ENCODE measurements at places on chromosomes 16 and 17. TPM values are rescaled to one million over a fixed set of nuclear protein-coding genes. Genes with fewer than 3 reads are reported as not detected.

DNA sequence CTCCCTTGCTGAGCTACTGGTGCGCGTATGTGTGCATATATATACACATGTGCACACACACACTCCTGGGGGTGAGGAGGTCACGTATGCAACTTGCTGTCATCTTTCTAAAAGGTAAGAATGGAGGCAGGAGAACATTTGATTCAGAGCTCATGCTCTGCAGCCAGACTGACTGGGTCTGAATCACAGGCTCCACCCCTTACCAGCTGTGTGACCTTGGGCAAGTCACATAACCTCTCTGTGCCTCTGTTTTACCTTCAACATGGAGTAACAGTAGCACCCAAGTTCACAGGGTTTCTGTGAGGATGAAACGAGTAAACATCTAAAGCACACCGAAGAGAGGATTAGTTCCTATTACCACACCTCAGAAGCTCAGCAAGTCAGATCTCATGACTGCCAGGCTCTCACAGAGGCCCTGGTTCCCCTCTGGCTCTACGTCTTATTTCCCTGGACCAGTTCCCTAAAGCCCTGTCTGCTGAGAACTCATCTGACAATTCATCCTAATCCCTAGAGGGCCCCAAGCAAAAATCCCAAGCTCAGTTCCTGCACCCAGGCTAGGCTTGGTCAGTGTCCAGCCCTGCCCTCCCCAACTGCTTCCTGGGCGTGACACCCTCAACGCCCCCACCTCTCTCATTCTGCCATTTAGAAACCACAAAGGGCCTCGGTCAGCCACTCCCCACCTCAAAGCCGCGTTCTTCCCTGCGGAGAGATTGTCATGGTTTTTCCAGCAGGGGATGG, 28.7 kb downstream of the ABR start:
- DNase-seq: no peak

- DNase-seq: no peak
Measured at GRCh38 chr17:51200846-51201245, 34.6 kb downstream of the NME2 start.

- no peak for DNase-seq
Measured at GRCh38 chr16:85829751-85830445, 30.4 kb downstream of the COX4I1 start.

- DNase-seq: no peak
Measured at GRCh38 chr17:48626245-48627117, at the start of gene HOXB9. Gene HOXB9 (minus strand): TSS chr17:48626358. CDS start chr17:48626269, 89 bp downstream.

DNA sequence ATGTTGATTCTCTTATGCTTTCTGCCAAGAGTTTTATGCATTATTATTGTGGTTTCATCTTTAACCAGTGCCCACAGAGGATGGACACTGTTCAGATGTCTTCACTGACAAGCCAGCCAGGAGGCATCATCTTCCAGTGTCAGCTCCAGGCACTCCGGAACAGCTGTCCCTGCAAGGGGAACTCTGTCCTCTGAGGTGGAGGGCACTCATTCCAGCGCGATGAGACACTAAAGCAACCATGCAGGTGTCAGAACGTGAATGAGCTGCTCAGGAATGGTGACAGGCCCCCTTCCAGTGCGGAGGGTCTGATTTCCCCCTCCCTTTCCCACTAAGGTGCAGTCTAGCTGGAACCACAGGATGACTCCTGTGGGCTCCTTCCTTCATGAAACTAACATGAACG, 117.5 kb downstream of the NOG start:
- DNase-seq: no peak

GRCh38 chr17:11690681-11691080, 92.4 kb downstream of the DNAH9 start:
- DNase-seq: no peak

GRCh38 chr17:5678171-5678570, 93.9 kb upstream of the NLRP1 start:
- no peak for DNase-seq

GRCh38 chr17:82790391-82790790, 38.5 kb downstream of the TBCD start:
- DNase-seq: no peak

GRCh38 chr16:52953215-52953614, 99.5 kb downstream of the CHD9NB start:
- no peak for DNase-seq

DNA sequence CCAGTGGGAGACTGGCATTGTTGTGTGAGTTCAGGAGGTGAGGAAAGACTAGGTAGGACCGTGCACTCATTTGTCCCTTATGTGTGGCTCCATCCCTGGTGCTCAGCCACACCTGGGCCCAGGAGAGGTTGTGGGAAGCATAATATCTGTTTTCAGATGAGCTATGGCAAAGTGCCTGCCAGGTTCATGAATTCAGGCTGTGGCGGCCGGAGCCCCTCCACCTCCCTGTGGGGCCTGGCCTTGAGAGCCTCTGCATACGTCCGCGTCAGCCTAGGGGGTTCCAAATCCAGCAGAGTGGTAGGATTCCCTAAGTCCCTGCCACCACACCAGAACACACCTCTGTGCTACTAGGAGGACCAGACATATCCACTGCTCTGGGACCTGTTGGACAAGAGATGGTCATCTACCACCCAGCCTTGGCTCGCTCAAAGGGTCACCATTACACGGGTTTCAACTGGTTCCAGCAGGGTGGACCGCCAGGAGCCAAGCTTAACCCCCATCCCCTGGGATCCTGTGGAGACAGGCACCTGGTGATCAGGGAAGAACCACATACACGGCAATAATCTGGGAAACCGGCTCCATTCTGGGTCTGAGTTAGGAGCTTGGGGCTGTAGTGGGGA, 2.0 kb downstream of the B3GNT9 start:
- DNase-seq: no peak

GRCh38 chr17:38322897-38323296, 20.9 kb downstream of the GPR179 start:
- no peak for DNase-seq

DNA sequence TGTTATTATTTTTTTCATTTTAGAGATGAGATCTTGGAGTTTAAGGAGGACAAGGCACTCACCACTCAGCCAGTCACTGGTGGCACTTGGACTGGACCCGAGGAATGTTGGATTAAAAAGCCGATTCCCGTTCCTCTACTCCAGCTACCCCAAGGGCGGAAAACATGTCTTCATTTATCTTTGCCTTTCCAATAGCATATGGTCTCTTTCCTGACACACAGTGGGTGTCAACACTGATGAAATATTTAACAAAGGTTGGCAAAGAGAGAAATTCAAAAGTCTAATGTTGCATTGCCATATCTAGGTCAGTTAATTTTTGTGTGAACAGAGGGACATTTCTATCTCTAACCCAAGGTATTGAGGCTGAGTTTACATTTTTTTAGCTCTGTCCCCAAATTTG, 459.7 kb downstream of the RBFOX1 start:
- no peak for DNase-seq

- no peak for DNase-seq
Measured at GRCh38 chr16:2912330-2913199, 834 bp downstream of the FLYWCH1 start.

GRCh38 chr16:50246299-50247122, 19.8 kb upstream of the ADCY7 start:
- no peak for DNase-seq

GRCh38 chr17:47698749-47699535, 5.0 kb downstream of the TBKBP1 start:
- DNase-seq: no peak

DNA sequence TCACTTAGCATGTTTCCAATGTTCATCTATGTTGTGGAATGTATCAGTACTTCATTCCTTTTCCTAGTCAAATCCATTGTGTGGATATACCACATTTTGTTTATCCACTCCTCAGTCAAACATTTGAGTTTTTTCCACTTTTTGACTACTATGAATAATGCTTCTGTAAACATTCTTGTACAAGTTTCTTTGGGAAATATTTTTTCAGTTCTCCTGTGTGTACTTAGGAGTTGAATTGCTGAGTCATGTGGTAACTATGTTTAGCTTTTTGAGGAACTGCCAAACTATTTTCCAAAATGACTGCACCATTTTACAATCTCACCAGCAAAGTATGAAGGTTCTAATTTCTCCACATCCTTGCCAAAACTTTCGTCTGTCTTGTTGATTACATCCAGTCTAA, 223.7 kb upstream of the AXIN2 start:
- DNase-seq: no peak

DNA sequence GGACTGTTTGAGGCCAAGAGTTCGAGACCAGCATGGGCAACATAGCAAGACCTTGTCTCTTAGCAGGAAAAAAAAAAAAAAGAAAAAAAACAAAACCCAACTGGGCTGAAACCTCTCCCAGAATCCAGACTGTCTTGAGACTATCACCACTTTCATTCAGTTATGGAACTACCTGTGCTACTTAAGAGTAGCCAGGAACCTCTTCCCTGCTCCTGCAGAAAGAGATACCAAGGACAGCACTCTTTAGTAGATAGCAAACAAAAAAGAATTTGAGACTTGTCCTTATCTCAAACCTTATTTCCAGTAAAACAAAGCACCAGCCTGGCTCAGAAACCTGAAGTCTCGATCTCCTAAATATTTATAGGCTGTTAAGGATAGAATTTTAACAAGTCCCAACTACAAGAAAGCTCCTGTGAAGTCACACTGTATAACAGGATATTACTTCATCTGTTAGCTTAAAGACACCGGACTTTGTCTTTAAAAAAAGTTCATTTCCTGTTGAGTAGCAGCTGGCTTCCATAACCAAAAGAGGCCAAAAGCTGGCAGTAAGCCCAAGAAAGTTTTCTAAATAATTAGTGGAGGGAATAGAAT, 5.1 kb downstream of the CDR2 start:
- DNase-seq: no peak

DNA sequence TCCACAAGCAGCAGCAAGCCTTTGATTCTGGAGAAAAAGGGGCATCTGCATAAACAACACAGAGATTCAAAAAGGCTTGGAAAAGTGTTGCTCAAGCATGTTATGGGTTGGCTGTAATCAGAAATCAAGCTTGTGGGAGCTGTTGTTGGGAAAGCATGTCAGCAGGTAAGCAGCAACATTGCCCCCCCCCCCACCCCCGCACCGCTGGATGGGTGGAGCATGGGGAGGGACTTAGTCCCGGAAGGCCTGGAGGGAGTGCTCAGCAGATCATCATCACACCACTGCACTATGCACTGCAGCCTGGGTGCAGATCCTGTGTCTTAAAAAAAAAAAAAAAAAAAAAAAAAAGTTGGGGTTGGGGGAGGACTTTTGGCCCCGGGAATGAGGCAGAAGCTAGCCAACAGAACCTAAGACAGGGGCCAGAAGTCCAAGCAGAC, 16.8 kb upstream of the AKAP1 start:
- DNase-seq: no peak

- DNase-seq: no peak
Measured at GRCh38 chr17:72706396-72706981, 386.0 kb downstream of the SLC39A11 start.

- no peak for DNase-seq
Measured at GRCh38 chr17:76843703-76844484, 24.3 kb upstream of the MGAT5B start.

The CCL8 gene
- not detected for total RNA-seq

The NACA2 gene
- not detected for total RNA-seq

The CPHXL2 gene
- total RNA-seq: not detected

The HS3ST6 gene
- total RNA-seq: not detected

The POLG2 gene
- total RNA-seq: 18.3 TPM

The CISD3 gene
- 16.7 TPM for total RNA-seq

The CACNG1 gene
- not detected for total RNA-seq

The TMIGD1 gene
- not detected for total RNA-seq

The KRT39 gene
- not detected for total RNA-seq

The TBC1D3G gene
- not detected for total RNA-seq

The HSD17B1 gene
- total RNA-seq: 1.2 TPM

The CRLF3 gene
- 8.6 TPM for total RNA-seq

All from osteocyte (in vitro differentiated cells).